CD4-positive, alpha-beta T cell treated with Interleukin-1 beta for 1 hour (primary cell): ENCODE measurements at places on chromosomes 7 and 10.

- no peak for DNase-seq
Measured at GRCh38 chr10:23467012-23467411, 28.1 kb downstream of the OTUD1 start.

- DNase-seq: no peak
Measured at GRCh38 chr10:46198516-46198915, 88.3 kb upstream of the ANTXRL start.

- DNase-seq: no peak
Measured at GRCh38 chr7:157780312-157780711, 443.5 kb downstream of the DNAJB6 start.

DNA sequence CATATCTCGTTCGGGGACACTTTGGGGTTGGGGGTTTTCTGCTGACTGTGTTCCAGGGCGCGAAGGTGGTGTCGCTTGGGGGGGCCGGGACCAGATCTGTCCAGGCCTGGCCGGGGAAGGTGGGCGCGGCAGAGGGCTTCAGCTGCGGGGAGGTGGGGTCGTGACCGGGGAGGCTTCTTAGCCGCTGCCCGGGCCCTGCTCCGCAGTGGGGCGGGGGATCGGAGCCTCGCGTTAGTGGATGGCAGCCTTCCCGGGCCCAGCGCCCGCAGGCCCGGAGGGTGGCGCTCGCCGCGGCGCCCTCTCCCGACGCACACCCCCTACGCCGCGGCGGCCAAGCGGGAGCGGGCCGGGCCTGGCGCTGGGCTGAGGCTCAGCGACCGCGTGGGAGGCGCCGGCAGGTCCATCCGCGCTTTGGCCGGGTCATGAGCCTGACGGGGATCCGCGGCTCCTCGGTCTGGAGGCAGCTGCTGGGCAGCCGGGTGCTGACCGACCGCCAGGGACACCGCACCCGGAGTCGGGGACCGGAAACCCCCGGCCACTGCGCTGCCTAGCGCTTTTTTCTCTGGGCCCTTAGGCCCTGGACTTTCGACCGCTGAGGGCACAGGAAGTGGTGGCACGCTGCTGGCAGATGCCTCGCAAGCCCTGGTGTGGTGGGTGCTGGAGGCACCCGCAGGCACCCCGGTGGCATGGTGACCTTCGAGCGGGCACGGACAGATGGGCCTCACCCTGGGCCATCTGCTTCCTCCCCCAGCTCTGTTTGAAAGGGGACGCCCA, 1.2 kb downstream of the AGAP3 start:
- DNase-seq: peak; percentile 51

GRCh38 chr10:11563936-11564335, 47.5 kb downstream of the USP6NL start:
- no peak for DNase-seq

- DNase-seq: no peak
Measured at GRCh38 chr7:29421010-29421956, 142.4 kb upstream of the PRR15 start.

DNA sequence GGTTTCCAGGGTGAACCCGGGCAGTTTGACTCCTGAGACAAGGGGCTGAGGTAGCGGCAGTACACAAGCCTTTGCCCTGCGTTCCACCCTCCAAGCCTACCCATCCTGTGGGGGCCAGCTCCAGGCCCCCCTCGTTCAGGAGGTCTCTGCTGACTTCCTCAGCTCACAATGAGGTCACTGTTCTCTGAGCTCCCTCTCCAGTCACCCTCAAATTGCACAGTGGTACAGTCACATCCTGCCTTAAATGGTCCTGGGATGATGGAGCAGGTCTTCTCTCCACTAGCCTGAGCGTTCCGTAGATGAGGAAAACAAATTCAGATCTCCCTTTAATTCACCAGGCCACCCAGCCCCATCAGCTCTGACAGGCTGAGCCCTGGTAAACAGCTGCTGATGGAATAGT, 90.2 kb downstream of the SH3PXD2A start:
- DNase-seq: no peak

DNA sequence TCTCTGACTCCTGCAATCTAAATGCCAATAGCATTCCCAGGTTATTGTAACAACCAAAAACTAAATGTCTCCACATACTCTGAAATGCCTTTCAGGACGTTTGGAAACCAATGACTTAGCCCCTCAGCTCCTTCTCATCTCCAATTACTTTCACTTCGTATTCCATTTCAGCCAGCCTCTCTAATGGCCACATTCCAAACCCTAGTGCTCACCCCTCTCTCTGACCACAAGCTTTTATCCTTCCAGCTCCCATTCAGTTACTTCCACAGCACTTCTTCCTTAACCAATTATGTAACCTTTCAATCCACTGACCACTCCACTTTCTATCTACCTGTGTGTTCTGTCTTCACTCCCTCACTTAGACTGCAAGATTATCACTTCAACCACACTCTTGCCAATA, 4.3 kb downstream of the NOC3L start:
- no peak for DNase-seq

DNA sequence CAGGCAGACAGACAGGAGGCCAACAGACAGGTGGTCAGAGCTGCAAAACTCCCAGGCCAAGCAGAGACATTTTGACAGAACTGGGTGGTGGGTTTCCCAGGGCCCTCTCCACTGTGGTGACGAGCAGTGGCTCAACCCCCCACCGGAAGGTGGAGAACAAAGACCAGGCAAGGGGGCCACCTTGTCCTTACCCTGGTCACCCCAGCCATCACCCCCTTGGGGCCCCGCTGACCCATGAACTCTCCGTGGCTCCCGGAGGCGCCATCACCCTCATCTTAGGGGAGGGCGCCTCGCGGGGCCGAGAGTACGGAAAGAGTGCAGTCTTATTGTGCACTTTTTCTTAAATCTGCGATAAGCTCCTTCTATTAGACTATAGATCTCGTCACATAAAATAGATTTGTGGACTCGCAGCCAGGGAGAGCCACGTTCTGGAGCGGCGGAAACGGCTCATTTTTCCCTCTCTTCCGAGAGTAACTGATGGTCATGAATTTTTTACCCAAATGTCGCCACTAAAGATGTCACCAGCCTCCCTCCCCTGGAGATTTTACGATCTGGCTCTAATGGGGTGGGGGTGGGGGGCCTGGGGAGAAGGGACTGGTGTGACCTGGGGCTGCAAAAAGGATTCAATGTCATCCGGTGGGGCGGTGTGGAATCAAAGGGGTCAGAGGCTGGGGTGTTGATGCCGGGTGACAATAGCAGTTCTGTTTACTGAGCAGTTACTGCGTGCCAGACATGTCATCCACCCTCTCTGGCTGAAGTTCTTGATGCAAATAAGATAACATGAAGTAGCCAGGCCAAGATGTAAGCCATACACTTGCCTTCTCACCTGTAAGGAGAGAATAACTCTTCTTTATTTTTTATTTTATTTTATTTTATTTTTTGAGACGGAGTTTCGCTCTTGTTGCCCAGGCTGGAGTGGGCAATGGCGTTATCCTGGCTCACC, 71.1 kb upstream of the MYL10 start:
- no peak for DNase-seq

GRCh38 chr7:46854958-46855473, 726.9 kb downstream of the TNS3 start:
- DNase-seq: no peak

DNA sequence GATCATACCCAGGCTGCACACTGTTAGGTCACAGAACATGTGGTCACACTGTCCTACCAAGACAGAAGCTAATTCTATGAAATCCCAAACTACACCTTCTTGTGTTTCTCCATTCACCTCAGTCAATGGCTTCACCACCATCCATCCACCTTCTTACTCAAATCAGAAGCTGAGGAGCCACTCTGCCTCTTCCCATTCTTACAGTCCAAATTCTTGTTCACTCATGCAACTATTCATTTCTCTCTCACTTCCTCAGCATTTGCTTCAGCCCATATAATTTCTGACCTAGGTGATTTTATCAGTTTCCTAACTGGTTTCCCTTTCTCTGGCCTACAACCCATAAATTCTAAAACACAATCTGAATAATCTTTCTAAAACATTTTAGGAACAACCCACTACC, 229.2 kb downstream of the LRRN3 start:
- DNase-seq: no peak

GRCh38 chr7:149883048-149883438, 9.3 kb downstream of the ATP6V0E2 start:
- DNase-seq: no peak

- no peak for DNase-seq
Measured at GRCh38 chr10:10045765-10046028, 972.0 kb upstream of the CELF2 start.

- DNase-seq: no peak
Measured at GRCh38 chr7:21704359-21704758, 161.5 kb downstream of the DNAH11 start.
